NCI-H1930 (cell line): ENCODE measurements at places on chromosomes 11 and 22.

- no peak for DNase-seq
Measured at GRCh38 chr11:100031973-100032372, 655.1 kb upstream of the ARHGAP42 start.

- no peak for DNase-seq
Measured at GRCh38 chr11:43197379-43197778, 114.4 kb upstream of the API5 start.

- no peak for DNase-seq
Measured at GRCh38 chr22:50529897-50530579, at the start of gene TYMP. TSS of gene TYMP (minus strand) at chr22:50530012. CDS start at chr22:50529709, 303 bp downstream.

DNA sequence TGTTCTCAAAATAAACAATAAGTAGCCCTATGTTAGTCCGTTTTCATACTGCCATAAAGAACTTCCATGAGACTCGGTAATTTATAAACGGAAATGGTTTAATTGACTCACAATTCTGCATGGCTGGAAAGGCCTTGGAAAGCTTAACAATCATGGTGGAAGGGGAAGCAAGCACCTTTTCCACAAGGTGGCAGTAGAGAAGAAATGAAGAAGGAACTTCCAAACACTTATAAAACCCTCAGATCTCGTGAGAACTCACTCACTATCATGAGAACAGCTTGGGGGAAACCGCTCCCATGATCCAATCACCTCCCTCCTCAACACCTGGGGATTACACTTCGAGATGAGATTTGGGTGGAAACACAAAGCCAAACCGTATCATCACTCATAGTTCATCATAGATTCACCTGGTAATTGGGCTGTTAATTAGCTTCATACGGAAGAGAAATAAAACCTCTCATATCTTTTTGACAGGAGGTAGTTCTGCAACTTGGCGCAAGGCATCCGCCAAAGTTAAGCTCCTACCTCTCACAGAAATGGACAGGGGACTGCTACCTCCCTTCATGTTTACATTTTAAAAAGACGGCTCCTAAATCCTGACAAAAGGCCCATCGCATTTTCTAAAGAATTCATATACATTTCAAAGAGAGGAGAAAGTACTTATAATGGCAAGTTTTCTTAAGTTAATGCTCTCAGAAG lies 49.0 kb downstream of the MUC15 start:
- peak; percentile 6 for DNase-seq

DNA sequence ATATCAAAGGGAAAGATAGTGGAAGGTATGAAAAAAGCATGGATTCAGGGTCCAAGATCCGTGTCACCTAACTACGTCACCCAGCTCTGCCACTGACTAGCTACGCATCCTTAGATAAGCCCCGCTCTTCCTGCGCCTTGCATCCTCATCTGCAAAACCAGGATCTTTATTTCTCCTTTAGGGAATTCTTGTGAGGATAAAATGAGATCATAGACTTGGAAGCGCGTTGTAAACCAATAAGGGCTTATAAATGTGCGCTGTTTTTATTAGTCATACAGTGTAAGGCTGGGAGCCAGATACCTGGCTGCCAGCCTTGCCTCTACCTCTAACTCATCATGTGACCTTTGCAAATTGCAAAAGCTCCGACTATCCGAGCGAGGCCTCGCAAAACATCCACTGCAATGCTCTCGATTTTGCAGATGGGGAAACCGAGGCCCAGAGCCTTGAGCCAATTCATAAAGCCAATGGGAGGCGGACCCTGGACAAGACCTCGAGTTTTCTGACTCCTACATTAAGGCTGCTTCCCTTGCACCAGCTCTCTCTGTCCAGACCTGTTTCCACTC lies 753 bp downstream of the PRPF19 start:
- DNase-seq: no peak

- no peak for DNase-seq
Measured at GRCh38 chr11:111097191-111097590, 148.3 kb upstream of the POU2AF2 start.

DNA sequence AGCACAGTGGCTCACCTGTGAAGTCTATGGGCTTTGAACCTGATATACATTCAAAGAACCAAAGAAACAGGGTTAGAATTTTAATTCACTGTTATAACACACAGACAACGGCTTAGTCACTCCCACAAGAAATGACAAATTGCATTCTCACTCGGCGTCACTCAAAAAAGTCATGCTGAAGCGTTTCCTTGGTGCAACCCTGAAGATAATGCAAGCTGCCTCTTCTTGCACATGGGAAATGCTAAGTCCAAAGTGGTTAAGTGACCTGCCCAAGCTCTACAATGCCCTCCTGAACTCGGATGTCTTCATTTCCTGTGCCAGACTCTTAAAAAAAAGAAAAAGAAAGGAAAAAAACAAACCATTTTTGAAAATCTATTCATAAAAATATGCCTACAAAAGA lies 10.0 kb downstream of the LGR4 start:
- DNase-seq: no peak

GRCh38 chr11:84981301-84981700 lies 645.8 kb downstream of the DLG2 start:
- no peak for DNase-seq

- no peak for DNase-seq
Measured at GRCh38 chr22:23750367-23750713, 572 bp downstream of the ZNF70 start.

DNA sequence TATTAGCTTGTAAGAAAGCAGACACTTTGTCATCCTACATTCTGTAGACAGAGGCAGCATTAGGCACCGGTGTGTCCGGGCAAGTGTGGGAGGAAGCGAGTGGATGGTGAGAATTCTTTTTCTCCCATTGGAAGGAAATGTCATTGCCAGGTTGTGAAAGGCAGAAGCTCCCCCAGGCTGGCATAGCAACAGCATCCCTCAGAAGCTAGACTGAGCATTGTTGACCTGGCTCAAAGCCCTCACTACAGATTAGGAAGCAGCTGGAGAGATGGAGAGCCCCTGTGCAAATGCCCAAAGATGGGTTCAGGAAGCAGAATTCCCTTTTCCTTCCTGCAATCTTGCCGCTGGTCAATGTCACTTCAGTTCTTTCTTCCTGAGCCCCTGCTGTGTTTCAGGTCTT lies 1299.3 kb downstream of the TBC1D22A start:
- no peak for DNase-seq

DNA sequence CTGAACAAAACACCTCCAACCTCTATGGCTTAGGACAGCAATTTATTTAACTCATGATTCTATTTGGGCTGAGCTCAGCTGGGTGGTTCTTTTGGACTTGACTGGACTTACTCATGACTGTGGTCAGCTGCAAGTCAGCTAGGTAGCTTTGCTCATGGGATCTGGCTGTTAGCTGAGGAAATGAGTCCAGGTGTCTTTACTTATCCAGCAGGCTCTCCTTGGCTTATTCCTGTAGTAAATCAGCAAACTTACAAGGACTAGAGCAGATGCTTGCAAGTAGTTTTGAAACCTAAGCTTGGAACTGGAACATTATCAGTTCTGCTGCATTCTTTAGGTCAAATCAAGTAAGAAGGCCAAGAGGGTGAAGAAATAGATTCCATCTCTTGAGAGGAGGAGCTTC lies 8.0 kb upstream of the HIKESHI start:
- DNase-seq: no peak

DNA sequence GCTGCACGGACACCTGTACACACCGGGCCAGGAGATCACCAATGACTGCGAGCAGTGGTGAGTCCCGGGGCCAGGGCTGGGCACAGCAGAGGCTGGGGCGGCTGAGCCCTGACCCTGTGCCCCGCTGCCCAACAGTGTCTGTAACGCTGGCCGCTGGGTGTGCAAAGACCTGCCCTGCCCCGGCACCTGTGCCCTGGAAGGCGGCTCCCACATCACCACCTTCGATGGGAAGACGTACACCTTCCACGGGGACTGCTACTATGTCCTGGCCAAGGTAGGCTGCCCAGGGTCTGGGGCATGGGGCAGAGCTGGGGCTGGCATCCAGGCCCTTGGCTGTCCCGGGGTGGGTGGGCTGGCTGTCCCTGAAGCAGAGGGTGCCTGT lies 7.7 kb downstream of the MUC2 start:
- DNase-seq: no peak

DNA sequence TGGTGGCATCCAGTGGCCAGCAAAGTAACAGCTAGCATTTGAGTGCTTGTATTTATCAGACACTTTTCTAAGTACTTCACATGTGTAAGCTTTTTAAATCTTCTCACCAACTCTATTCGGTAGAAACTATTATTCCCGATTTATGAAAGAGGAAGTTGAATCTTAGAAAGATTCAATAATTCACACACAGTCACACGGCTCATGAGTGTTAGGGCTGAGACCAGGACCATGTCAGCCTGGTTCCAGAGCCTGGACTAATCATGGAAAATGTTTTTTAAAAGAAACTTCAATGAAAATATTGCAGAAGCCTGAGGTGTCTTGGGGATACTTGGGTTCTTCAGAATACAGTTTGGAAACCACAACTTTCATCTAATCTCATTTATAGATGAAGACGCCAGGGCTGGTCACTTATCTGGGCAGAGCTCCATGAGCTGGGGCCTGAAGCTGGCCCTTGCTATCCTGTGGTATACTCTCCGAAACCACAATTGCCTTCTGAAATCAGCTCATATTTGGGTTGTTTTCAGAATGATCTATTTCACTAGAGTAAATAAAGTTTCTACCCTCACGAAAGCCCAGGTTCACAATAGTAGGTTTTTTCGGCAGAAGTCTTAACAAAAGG lies 4.3 kb upstream of the CRTAM start:
- no peak for DNase-seq

- no peak for DNase-seq
Measured at GRCh38 chr11:65596520-65596919, 920 bp upstream of the KCNK7 start.

DNA sequence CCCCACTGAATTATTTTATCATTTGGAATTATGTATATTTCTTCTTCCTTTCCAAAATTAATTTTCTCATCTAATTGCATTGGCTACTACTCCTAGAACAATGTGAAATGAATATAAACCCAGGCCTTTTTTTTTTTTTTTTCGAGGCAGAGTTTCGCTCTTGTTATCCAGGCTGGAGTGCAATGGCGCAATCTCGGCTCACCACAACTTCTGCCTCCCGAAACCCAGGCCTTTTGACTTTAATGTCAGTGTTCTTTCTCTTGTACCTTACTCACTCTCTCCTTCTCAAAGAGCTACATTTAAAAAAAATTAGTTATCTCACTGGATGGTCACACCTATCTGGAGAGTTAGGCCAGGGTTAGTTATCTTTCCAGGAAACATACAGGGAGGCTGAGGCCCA lies 35.3 kb upstream of the LRRC32 start:
- no peak for DNase-seq

- DNase-seq: no peak
Measured at GRCh38 chr11:103585401-103585800, 451.0 kb upstream of the DDI1 start.

GRCh38 chr11:74325649-74326645 lies 14.5 kb upstream of the P4HA3 start:
- no peak for DNase-seq

DNA sequence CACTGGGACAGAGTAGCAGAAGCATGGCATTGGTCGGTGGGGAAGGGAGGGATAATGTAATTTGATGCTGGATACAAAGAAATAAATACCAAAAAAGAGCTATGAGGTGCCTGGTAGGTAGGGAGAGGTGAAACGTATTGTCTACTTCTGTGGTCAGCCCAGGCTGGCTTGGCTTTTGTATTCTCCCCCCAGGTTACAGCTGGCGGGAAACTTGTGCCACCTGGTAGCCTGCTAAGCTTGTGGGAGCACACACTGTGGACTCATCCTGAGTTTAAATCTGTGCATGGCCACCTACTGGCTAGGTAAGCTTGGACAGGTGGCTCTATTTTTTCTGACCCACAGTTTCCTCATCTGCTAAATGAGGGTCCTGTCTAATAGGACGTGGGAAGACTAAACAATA lies 165.2 kb upstream of the E2F8 start:
- DNase-seq: no peak

GRCh38 chr11:70057080-70057479 lies 21.0 kb upstream of the ANO1 start:
- DNase-seq: no peak
